NCI-H2081 treated with DMSO at 0.1 percent for 48 hours (cell line): ENCODE measurements at places on chromosomes 1 and 21.

DNA sequence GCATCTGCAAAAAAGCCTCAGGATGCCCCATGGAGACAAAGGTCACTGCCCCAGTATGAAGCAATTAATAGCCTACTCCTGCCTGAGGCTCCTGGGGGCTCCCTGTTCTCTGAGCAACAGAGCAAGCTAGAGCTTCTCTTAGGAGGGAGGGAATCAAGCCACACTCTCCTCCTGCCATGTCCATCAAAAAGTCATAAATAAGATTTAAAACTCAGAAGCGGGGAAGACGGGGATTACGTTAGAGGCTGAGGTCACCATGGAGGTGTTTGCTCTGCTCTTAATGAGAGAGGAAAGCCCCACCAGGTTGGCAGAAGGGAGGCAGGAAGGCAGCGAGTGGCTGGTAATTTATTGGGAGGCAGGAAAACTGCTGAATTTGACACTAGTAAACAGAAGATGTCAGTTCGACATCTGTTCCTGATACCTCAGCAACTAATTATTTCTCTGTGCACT lies 98.4 kb upstream of the TNR start:
- DNase-seq: no peak

DNA sequence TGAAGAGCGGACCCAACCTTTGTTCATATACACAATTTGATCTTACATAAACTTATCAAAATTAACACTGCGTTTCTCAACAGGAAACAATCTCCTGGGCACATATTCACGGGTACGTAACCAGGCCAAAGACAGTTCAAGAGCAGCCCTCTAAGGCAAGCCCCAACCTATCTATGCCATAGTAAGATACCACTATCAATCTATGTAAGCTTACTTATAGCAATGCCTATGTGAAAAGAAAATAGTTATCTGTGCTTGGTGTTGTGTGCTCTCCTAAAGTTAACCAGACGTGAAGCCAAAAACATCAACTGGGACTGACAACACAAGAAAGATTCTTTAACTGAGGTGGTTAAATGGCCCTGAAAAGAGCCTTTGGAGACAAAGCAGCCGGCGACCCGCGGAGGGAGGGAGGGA lies 49.4 kb upstream of the BOLA1 start:
- DNase-seq: no peak

- no peak for DNase-seq
Measured at GRCh38 chr1:184664042-184664660, 90.5 kb downstream of the EDEM3 start.

DNA sequence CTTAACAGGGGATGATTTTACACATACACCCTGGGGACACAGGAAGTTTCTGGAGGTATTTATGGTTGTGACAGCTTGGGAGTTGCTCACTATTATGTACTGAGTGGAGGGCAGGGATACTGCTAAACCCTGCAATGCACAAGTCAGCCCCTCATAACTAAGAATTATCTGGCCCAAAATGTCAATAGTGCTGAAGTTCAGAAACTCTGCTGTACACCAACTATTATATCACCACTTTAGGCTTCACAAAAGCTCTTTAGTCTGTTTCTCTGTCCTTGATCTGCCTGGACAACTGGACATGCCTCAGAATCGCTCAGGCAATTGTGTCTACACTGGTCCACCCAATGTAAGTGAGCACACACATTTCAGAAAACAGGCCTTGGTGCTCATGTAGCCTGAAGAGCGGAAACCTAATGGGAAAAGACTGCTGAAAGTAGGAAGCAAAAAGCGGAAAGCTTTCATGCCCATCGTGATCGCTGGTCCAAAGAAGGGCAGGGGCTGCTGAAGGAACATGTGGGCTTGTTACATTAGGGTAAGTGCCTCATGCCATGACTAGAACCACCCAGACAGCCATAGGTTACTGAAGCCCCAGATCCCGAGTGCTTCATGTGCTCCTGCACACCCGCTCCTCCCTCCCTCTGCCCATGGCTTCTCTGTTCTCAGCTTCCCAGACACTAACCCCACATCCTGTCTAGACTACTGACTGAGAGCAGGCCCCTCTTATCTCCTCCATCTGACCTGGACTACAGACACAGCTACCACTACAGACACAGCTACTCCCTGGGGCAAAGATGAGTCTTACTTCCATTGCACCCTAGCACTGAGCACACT lies 73.5 kb downstream of the LRIG2 start:
- DNase-seq: no peak

DNA sequence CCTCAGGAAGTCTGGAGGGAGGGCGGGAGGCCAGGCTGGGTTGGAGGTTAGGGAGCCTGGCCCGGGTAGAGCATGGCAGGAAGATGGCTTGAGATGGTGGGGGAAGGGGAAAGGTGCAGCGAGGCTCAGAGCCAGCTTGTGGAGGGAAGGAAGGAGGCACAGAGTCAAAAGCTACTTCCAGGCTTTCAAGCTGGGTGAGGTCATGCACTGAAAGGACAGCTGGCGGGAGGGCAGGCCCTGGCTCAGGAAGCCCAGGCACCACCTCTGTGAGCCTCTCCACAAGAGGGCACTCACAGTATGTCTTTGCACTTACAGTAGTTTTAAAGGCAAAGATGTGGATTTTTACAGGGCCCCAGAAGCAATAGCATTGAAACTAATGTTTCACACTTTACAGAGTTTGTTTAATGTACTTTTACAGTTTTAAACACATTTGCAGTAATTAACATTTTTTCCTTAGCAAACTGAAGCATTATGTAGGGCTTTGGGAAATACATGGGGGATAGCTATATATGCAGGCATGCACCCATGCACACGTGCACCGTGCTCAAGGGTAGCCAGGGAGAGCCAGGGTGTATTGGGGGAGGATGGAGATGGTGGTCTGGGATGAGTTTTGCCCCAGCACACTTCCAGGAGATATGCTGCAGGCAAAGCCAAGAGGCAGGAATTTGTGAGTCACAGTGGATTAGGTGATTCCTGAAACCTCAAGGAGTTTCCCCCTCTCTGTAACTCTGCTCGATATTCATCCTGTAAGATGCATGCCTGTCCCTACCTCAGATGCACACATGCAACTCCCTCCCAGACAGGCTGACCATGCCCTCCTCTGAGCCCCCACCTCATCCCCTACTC lies 6.1 kb upstream of the ADAM15 start:
- DNase-seq: no peak

GRCh38 chr1:59678493-59679228 lies 136.1 kb upstream of the HOOK1 start:
- no peak for DNase-seq

DNA sequence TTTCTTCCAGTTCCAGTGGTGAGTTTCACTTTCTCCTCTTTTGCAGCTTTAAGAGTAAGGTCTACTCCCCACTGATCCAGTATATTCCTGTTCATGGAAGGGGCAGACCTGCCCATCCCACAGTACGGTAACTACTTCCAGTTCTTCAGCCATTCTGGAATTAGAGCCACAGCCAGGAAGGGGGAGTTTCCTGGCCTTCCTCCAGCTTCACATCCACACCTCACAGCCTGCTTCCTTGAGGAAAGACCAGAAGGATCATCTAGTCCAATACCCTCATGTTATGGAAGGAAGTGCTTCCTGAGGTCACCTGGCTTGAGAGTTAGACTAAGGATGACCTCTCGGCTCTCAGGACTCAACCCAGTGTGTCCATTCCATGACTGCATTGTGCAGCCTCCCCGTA lies 597.8 kb downstream of the KIF26B start:
- no peak for DNase-seq

DNA sequence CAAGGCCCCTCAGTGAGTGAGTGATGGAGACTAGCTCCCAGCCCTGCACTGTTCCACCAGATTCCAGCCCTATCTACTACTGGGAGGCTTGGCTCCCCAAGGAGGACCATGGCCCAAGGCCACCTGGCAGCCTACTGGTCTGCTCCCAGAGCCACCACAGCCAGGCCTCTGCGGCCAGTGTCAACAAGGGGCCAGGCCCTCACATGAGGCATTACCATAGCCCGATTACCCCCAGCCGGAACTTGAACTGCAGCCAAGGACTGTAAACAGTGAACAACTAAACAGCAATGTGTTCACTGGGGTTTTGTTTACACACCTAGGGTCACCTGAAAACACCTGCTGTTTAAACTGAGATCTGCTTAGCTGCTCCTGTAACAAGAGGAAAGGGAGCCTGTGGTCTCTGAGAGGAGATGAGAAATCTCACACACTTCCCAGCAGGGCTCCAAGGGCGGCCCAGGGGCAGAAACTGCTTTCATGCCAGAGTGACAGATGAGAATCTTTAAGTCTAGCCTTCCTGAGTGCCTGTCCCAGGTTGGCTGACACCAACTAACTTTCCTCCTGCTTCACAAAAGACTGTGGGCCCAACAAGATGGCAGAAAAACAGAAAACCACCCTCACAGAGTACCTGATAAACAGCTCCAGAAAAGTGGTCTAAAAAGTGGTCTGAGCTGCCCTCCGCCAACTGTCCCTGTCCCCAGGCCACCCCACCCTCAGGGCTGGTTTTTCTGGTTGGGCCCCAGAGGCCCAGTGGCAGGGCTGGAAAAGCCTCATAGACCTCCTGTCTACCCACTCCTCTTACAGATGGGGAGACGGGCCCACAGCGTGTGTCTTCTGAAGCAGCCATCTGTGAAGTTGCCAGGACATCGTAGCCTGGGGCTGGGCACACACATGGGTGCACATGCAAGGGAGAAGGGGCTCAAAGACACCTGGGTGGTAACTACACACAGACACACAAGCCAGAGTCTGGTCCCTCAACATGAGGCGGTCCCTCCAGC lies 28.8 kb downstream of the MEF2D start:
- DNase-seq: peak; percentile 99

DNA sequence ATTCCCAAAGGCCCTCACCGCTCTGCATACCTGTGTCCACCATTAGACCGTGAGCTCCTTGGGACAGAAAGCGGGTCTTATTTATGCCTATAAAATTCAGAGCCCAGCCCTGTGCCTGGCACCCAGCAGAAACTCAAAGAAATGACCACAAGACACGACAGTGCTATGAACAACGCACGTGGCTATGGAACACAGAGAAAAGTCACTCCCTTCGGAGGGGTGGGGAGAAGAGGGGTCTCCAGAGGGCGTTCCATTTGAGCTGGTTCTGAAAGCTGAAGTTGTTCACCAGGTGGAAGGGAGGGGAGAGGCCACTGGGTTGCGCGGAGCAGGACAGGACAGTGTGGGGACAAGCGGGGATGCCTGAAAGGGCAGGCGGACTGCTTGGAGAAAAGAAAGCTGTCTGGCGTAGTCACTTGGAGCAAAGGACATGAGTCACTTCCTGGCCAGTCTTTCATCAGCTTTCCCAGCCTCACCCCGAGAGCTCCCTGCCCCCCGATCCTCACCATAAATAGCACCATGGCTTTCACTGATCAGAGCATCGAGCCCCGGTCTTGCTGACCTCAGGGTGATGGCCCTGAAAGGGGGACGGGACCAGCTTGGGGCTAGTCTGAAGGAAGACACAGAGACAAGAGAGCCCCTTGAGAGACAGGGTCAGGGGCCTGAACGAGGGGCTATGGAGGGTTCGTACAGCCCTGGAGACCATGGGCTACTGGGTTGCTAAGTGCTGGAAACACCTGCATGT lies 28.5 kb downstream of the ECE1 start:
- no peak for DNase-seq

DNA sequence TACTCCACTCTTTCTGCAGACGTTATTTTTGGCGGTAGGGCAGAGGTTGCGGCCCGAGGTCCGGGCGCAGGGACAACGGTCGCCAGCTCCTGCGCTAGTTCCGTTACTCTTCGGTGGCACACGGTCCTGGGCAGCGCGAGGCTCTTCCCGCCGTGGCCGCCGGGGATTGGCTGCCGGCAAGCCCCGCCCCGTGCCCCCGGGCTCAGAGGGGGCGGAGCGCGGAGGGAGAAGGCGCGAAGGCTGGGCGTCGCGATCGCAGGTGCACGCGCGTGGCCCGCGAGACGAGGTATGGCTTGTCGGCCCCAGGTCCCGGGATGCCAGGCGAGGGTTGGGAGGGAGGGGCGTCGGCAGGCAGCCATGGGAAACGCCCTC lies 518 bp upstream of the SHE start:
- DNase-seq: no peak

DNA sequence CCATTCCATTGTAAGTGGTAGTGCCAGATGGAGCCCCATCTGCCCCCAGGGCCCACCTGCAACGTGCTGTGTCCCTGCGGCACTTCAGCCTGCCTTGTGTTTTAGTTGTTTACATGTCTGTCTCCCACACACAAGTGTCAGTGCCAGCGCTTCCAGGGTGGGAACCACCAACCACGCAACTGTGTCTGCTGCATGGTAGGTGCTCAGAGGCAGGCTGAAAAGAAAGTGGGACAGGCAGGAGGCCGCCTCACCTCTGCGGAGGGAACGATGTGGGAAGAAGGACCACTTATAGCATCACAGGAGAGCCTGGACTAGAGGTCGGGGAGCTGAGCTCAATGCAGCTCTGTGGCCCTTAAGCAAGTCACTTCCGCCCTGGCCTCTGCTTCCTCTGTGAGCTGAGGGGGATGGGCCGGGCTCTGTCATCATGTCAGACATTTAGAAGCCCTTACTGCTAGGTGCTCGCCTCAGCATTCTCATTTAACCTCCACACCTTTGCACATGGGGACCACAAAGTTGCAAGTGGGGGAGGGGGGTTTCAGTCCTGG lies 17.9 kb downstream of the SLC9A1 start:
- no peak for DNase-seq

DNA sequence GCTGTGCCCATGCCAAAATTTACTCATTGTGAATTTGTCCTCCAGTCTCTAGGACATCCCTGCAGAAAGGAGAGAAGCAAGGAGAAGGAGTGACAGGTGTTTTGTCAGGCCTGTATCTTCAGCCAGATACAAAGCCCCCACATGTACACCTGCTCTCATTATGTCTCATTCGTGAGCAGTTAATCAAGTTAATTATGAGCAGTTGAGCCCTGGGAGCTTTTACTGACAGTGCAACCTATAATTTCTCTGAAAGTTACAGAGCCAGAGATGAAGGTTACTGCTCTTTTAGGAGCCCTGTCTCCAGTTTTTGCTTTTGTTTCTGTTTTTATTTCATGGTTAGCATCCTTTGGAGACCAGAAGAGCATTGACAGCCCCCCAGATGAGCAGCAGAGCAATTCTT lies 5.0 kb upstream of the ILDR2 start:
- peak; percentile 50 for DNase-seq

GRCh38 chr1:240474133-240474614 lies 137.8 kb downstream of the GREM2 start:
- DNase-seq: no peak

GRCh38 chr1:230694991-230695390 lies 18.9 kb downstream of the AGT start:
- DNase-seq: no peak

- DNase-seq: no peak
Measured at GRCh38 chr1:114756949-114757454, 782 bp downstream of the CSDE1 start.

GRCh38 chr1:236156512-236157208 lies 14.3 kb downstream of the GPR137B start:
- no peak for DNase-seq

GRCh38 chr1:92877081-92877711 lies 45.4 kb downstream of the RPL5 start:
- no peak for DNase-seq

- no peak for DNase-seq
Measured at GRCh38 chr1:166507347-166507746, 331.9 kb upstream of the POGK start.

- DNase-seq: no peak
Measured at GRCh38 chr1:32150847-32151246, 28.6 kb upstream of the TXLNA start.

GRCh38 chr1:211741788-211742187 lies 66.4 kb upstream of the NEK2 start:
- DNase-seq: no peak
